ENCODE measurements at places on chromosomes 7 and 10. TPM values are rescaled to one million over a fixed set of nuclear protein-coding genes. Genes with fewer than 3 reads are reported as not detected.

The PNLIP gene
- not detected for total RNA-seq

The SVOPL gene
- not detected for total RNA-seq

The STEAP2 gene
- 28.4 TPM for total RNA-seq

GRCh38 chr7:11404355-11404754, 427.6 kb downstream of the THSD7A start:
- DNase-seq: no peak

DNA sequence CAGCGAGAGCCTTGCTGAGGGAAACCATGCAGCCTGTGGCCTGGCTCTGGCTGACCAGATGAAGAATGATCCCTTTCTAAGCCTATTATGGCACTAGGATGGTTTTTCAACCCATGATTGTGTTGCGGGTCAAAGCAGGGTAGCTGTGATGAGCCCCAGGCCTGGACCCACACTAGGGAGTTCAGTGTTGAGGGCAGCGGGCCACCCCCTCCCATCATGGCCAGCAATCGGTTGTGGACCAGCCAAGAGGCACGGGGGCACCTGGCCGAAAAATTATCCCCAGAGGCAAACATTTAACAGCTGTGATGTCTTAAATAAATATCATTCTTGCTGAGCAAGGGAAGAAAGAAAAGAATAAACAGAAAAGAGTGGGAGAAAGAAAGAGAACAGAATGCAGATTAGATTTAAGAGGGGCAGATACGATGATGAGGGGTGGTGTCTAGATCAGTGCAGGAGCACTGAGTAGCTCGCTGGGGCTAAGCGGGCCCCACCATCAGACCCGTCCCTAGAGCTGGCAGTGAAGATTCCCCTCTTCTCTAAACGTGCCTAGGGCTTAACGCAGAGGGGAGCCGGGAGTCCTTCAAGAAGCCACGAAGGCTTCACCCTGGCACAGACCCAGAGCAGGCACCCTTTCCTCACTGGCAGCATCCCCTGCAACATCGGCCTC, 82.7 kb downstream of the SLC37A3 start:
- DNase-seq: no peak

- no peak for DNase-seq
Observed at GRCh38 chr10:119466655-119467054, 75.9 kb downstream of the RGS10 start.
